ENCODE measurements at places on chromosomes 1 and 21. TPM values are rescaled to one million over a fixed set of nuclear protein-coding genes. Genes with fewer than 3 reads are reported as not detected.

CLDN17 gene
- total RNA-seq, result not detected

CCDC181 gene
- total RNA-seq, result 0.28 TPM

RHBG gene
- total RNA-seq, result not detected

DNA sequence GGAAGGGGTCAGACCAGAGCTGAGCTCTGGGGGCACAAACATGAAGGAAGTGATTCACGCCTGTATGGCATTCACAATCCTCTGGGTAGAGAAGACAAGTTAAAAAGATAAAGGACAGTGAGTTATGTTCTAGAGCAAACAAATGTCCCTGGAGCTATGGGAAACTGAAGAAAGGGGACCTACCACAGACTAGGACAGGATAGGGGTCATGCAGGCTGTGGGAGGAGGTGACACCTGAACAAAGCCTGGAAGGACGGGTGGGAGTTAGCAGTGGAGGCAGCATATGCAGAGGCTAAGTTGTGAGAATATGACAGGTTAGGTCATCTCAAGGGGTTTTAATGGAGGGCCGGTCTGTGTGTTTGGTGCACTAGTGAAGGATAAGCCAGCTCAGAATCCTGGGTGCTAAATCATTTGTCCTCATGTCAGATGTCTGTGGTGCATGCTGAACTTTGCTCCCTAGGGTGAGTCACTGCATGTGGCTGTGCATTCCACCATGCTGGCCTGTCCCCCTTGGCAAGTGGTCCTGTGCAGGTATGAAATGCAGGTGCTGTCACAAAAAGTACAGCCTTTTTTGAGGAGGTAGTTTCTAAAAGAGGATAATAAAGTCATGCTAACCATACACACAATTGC, 28.5 kb downstream of the TNN start:
- DNase-seq, result no peak

DNA sequence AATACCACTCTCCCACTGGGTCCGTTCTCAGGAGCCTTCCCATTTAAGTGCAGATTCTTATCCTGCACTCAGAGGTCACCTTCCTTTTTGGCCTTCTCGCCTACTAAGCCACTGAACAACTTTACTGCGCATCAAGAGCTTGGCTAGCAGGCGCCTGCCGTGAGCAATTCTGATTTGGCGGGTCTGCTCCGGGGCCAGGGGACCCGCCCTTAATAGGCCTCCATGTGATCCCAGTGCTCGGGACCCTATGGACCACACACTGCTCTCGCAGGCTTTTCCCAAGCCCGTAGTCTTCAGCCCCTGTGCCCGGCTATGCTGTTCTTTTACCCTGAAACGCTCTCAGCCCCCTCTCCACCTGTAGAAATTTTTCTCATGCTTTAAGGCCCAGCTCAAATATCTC, 45.1 kb downstream of the BCL9 start:
- no peak for DNase-seq

LENEP gene
- total RNA-seq, result not detected

GRCh38 chr1:178092878-178093493, 918 bp upstream of the RASAL2 start:
- no peak for DNase-seq

DNA sequence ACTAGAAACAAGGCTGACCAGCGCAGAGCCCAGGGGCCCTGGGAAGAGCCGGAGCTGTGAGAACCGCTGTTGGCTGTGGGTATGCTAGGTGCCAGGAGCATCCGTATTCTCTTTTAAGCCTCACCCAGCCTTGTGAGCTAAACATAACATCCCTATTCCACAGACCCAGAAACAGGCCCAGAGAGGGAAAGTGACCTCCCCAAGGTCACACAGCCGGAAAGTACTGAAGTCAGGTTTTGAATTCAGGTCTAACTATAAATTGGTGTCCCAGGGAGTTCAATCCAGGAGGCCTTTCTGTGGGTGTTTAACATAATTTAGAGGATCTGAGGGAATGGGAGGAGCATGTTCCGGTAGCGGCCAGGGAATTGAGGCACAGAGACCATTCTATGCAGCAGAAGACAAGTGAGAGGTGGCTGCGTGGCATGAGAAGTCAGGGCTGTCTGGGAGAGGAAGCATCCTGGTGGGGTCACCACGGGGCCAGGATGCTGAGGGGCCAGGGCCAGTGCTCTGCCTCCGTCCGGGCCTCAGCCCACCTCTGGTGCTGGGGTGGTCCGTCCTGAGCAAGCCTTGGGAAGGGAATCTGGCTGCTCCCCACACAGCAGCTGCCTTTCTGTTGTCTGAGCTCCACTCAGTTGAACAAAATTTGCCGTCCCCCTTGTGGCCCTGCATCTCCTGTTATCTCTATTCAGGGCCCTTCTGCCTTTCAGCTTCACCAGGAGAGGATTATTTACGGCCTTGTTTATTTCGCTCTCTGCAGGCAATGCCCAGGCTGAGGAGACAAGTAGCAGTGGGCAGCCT, 338.8 kb upstream of the VAMP3 start:
- no peak for DNase-seq

DNA sequence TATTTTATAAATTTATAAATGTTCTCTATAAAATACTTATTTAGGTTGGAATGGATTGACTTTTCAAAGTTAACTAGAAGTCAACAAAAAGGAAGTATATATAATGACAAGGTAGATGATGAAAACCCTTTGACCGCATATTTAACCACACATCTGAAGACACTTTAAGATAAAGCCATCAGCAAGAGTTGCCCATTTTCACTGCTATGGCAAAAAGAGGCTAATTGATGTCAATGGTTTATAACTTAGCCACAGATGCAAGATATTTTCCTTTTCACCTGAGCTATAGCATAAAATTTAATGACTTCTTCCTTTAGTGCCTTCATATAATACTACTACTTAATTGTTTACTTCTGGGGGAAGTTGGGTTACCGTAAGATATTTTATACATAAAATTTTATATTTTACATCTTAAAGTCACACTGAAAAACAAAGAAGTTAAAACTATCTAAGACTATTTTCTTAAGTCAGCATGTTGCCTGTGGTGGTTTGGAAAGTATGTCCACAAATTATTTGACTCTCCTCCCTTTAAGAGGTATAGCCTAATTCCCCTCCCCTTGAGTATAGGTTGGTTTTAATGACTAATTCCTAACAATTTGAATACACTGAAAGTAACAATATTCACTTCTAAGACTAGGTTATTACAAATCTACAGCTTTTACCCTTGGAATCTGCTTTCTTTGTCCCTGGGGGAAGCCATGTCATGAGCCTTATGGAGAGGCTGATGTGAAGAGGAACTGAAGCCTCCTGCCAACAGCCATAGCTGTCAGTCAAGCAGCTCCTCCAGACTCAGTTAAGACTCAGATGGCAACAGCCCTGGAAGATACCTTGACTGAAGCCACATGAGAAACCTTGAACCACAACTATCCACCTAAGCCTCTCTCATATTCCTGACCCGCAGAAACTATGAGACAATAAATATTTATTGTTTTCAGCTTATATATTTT, 40.3 kb upstream of the LRRC8B start:
- DNase-seq, result no peak

DNA sequence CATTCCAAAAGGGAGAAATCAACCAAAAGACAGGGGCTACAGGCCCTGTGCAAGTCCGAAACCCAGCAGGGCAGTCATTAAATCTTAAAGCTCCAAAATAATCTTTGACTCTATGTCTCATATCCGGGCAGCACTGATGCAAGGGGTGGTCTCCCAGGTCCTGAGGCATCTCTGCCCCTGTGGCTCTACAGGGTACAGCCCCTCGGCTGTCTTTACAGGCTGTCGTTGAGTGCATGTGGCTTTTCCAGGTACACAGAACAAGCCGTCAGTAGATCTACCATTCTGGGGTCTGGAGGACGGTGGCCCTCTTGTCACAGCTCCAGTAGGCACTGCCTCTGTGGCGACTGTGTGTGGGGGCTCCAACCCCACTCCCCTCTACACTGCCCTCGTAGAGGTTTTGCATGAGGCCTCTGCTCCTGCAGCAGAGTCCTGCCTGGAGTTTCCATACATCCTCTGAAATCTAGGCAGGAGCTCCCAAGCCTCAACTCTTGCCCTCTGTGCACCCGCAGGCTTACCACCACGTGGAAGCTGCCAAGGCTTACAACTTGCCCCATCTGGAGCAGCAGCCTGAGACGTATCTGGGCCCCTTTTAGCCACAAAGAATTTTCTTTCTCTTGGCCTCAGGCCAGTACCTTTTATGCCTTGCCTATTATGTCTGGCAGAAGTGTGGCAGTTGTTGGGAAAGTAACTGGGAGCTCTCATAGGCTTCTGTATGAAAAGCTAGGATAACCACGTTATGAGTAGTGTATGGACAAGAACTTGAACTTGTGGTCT, 52.5 kb downstream of the POU2F1 start:
- DNase-seq, result peak; percentile 8

DNA sequence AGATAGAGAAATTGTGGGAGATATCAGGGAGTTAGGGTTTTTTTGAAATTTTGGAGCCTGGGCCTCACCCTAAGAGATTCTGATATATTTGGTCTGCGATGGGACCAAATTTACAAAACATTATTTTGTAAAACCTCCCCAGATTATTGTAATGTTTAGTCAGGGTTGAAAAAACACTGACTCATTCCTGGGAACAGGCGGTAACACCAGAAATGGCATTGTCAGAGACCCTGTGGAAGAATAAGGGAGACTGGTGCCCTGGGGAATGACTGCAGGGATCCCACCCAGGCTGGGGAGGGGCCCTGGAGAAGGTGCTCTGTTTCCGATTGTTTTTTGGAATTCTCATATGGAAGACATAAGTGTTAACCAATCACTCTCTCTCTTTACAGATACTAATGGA, 13.1 kb upstream of the STRIP1 start:
- DNase-seq, result no peak

DNA sequence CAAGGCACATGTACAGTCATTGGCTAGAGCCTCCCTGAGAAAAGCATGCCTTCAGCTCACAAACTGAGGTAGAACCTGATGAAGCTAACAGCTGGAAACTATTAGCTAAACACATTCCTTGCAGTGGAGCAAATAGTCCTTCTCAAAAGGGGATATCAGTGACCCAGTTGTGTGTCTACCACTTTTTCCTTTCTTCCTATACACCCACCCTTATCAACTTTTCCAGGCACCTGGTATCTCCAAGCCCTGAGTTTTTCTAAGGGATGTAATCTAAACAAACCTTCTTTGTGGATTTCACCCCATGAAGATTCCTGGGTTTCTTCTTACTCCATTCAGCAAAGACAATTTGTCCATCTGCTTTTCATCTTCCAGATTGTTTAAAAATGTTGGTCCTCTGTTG, 10.5 kb upstream of the ZSWIM5 start:
- DNase-seq, result no peak

CD52 gene
- total RNA-seq, result not detected

DNA sequence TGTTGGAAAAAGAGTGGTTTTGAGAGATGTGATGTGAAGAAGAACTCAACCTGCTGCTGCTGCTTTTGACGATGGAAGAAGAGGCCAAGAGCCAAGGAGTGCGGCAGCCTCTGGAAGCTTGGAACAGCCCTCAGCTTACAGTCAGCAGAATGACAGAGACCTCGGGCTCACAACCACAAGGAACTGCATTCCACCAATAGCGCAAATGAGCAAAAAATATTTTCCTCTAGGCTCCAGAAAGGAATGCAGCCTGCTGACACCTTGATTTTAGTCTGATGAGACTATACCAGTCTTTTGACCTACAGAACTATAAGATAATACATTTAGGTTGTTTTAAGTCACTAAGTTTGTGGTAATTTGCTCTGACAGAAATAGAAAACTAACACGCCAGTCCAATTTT, 10.2 kb downstream of the SDHB start:
- no peak for DNase-seq

GRCh38 chr1:227894831-227895451, 52.8 kb downstream of the WNT9A start:
- no peak for DNase-seq

ZFP69 gene
- 1.6 TPM for total RNA-seq

C1orf94 gene
- not detected for total RNA-seq

GRCh38 chr1:64901663-64902062, 64.7 kb downstream of the JAK1 start:
- DNase-seq, result no peak

DNA sequence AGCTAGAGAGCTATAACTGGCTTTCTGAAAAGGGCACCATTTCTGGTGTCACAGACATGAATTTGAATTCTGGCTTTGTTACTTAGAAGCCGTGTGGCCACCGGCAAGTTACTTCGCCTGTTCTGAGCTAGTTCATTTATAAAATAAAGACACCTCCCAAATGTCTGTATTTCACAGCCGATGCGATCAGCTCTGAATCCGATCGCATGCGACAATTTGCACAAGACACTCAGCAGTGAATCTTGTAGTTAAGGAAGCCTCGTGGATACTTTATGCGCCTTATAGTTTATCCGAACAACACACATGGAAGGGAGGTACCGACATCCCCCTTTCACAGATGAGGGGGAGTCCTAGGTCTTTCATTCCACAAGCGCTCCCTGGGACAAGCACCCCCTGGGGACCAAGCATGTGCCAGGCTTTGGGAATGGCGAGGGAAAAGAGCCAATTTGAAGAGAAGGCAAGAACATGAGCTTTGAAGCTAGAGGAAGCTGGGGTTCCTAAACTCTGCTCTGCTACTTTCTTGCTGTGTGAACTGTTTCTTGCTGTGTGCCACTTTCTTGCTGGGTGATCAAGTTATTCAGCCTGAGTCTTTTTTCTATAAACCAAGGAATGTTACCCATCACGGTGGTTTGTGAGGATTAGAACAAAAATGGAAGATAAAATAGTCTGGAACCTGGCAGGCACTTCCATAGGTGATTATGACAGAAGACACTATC, 3.9 kb downstream of the ID3 start:
- peak; percentile 68 for DNase-seq

OPRD1 gene
- under 0.01 TPM for total RNA-seq

GPR161 gene
- total RNA-seq, result 11.1 TPM

GRCh38 chr1:33314416-33314815, 6.5 kb downstream of the A3GALT2 start:
- DNase-seq, result no peak

DNA sequence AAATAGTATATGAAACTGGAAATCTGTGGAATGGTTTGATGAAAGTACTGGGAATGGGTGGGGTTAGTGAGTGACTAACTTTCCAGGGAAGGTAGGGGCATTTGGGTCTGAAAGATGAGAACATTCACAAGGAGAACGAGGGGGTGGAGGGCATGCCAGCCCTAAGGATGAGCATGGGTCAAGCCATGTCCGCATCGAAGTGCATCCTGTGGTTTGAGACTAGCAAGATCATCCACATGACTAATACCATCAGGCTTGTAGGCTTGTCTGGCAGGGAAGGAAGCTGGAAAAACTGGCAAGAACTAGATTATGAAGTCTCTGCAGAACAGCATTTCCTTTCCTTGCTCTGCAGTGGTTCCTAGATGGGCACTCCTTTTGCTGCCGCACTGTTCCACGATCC, 70.4 kb upstream of the UBE2U start:
- peak; percentile 92 for DNase-seq

AVPR1B gene
- not detected for total RNA-seq

- no peak for DNase-seq
Measured at GRCh38 chr1:210743038-210743437, 390.9 kb downstream of the KCNH1 start.

GRCh38 chr1:97603776-97604175, 317.1 kb downstream of the DPYD start:
- peak; percentile 67 for DNase-seq

DNA sequence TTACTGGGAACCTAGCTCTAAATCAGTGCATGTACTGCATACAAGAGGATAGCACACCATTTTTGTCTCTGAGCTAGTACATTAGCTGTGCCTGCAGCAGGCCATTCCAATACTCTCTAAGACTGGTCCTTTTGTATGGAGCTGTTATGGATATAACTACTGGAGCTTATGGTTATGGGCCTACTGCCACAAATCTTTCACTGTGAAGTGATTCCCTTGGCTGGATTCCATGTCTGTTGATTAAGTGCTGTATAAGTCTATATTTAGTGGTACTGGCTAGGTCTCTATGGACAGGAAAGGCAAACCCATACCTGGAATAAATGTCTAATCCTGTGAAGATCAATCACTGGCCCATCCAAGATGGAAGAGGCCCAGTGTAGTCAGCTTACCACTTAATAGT, 12.0 kb downstream of the ZFYVE9 start:
- DNase-seq, result no peak
